ENCODE measurements at places on chromosomes 3 and 15. TPM values are rescaled to one million over a fixed set of nuclear protein-coding genes. Genes with fewer than 3 reads are reported as not detected.

The ATP13A5 gene
- total RNA-seq = not detected

The THBS1 gene
- 701 TPM for total RNA-seq

The COL7A1 gene
- total RNA-seq = 1.5 TPM

The ZNF660 gene
- total RNA-seq = 4.9 TPM

The TRPM1 gene
- total RNA-seq = not detected
